ENCODE measurements at places on chromosomes 1 and 21.

GRCh38 chr1:19824541-19824940, 9.5 kb upstream of the RNF186 start:
- DNase-seq, result no peak

DNA sequence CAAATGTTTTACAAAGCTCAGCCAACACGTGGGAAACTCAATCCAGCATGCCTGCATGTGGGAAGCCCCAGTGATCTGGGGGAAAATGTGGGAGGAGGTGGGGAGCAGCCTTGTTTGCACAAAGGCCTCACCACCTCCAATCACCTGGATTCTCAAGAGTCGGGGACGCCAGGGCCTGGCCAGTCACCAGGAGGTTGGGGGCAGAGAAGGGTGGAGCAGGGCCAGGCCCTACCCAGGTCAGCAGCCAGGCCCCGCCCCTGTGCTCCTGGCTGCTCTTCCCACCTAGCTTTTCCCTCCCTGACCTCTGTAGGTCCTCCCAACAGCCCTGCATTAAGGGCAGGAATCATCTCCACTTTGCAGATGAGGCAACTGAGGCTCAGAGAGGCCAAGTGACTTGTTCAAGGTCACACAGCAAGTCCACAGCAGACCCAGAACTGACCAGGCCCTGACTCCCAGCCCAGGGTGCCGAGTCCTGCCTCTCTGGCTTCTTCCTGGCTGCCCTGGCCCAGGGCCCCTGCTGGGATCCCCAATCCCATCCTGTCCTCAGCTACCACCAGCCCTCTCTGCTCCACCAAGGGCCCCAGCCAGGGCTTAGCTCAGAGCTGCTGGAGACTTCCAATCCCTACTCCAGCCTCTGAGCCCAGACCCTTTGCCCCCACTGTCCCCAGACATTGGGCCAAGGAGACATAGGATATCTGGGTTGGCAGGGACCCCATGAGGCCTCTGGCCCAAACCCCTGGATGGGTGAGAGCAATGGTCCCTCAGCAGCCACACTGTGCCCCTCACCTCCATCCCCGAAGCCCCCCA, 508.6 kb downstream of the PTPRU start:
- no peak for DNase-seq

DNA sequence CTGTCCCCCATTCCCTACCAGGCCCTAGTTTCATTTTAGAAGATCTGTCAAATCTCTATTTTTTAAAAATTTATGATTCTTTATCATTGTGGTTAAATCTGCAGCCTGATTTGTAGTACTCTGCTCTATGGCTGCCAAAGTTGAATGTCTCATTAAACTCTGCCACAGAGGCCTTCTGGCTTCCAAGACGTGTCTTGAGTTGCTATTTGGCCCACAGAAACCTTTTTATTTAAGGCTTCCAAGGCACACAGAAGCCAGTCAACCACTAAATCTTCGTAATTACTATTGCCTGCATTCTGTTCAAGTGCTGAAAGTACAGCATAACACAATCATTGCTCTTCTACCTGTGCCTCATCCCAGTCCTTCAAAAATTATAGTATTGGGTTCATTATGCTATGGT, 971.0 kb downstream of the NCAM2 start:
- DNase-seq, result no peak

GRCh38 chr1:29437946-29438345, 201.6 kb downstream of the PTPRU start:
- DNase-seq, result no peak

DNA sequence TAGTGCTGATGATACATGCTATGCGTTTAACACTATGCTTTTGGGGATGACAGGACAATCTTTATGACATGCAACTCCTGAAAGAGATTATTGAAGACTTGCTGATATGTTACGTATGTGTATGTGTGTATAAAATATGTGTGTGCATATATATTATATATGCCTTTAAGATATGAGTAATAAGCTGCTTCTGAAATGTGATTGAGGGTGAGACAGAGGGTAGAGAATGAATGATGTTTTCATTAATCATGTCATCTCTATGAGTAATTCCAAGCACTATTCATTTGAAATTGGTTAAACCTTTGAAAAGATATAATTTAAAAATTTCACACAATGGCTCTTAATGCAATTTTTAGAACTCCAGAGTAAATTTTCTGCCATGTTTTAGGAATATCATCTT, 5.8 kb downstream of the BCL9 start:
- no peak for DNase-seq

DNA sequence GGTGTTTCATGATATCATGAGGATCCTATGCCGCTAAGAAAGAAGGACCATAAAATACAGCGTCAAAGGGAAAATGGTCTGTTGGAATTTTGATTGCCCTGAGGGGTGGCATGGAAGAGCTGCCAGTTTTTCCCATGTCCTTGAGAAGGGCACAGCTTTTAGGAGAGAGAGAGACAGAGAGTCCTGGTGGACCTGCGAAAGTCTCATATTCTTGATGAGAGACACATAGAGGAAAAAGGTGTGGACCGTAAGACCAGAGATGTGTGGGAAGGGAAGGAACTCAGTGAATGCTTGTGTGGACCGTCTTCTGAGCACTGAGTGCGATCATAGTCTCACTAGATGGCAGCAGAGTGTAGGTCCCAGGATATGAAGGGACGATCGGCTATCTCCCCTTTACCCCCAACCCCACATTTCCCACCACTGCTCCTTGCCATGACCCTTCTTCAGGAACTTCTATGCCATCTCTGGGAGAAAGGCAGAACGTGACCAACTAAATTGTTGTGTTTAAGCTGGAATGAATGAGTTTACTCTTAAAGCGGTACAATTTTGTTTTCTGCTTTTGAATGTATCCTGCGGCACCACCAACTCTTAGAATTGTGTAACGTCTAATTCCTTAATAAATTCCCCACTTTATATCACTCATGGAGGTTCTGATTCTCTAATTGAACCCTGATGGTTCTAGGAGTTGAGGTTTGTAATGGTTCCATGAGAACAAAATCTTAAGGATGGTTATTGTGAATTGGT, 117.7 kb downstream of the CTH start:
- DNase-seq, result no peak

- DNase-seq, result no peak
These were observed 15.5 kb upstream of the PPP1R15B start for GRCh38 chr1:204426971-204427701.

- DNase-seq, result no peak
These were observed 10.5 kb upstream of the SPRR4 start for GRCh38 chr1:152959801-152960451.

- no peak for DNase-seq
These were observed 10.6 kb downstream of the GFI1 start for GRCh38 chr1:92476071-92476631.

DNA sequence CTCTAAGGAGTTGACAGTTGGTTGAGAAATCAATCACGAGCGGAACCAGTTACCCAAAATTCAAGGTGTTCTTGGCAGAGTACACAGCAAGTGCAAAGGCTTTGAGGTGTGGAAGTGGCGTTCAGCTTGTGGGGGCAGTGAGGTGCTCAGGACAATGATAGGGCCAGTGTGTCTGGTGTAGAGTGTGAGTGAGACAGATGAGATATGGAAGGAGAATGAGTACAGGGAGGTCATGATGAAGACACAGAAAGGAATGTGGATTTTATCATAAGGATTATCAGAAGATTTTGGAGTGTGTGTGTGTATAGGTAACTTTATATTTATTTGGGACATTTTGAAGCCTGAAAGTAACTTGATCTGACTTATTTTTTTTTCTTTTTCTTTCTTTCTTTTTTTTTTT, 40.9 kb downstream of the IFI44 start:
- DNase-seq, result no peak

DNA sequence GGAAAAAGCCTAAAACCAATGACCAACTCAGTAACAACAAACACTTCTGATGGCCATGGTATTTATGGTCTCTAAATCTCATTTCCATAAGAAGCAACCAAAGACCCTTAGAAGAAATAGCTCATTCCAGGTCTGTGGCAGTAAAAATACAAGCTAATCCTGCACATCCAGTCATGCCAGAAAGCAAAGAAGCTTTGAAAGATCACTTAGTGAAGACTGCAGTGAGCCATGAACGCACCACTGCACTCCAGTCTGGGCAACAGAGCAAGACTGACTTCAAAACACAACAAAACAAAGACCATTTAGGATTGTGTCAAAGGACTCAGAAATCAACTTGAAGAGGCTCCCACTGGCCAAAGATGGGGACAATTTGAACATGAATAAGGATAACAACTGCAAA, 18.4 kb upstream of the ELK4 start:
- DNase-seq, result no peak

DNA sequence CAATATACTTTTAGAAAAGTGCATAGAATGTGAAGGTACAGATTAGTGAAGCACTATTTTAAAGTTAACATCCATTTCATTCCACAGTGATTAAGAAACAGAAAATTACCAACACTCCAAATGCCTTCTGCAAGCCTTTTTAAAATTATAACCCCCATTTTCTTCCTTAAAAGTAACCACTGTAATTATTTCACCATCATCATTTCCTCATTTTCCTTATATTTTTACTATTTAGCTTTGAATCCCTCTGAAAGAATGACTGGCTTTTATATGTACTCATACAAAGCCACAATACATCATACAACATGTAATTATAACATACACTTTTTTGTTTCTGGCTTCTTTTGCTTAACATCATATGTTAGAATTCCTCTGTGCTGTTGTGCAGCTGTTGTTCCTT, 6.5 kb upstream of the NEGR1 start:
- DNase-seq, result no peak

DNA sequence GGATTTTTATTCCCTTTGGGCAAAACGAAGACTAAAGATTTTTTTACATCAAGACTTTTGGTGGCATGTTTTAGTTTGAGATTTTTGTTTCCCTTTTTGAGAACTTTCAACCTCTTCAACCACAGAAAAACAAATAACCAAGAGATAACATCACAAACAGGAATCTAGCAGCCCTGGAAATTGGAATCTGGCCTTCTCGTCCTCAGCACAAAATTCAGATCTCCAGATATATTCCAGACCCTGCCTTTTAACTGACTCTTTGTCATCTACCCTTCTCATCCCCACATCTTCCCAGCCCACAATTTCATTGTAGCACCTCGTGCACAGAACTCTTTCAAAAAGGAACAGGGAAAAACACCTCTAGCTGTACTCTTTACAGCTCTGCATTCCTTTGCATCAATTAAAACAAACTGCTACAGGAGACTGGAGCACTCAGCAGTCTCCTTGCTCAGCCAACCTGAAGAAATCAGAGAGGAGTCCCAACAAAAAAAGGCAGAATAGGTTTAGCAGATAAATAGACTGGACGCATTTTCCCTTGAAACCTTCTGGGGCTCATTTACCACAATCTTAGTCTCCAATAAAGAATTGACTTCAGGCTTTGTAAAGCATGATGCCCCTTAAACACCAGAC, 251.0 kb downstream of the TTLL7 start:
- no peak for DNase-seq

DNA sequence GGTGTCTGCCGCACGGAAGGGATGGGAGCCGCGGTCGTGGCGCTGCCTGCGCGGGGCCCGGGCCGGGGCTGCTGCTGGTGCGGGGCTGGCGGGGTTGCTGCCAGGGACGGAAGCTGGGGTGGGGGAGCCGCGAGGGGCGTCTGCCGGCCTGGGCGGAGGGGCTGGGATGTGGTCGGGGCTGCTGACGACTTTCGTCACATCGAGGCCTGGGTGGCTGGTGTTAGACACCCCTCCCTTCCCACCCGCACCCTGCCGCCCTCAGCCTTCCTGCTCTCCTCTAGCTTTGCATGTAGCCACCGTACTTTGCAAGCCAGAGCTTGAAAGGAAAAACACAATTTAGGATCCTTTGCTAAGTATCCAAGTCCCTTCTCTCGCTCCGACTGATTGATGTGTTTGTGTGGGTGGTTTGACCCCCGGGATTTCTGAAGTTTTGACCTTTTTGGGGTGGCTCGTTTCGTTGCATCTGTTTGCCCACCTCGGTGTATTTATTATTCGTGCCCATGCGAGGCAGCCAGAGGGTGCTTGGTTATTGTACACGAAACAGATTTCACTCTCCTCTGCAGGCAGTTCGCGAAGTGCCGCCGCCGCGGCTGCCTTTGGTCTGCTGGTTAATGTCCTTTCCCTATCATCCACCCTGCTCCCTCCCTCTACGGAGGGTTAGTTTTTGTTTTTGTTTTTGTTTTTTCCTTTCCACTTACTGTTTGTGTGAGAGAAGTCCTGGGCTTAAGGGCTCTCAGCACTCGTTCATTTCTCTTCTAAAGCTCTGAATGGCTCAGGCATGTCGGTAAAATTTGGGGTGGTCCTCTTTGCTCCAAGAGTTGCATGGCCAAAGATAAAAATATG, 868 bp downstream of the C1orf21 start:
- DNase-seq, result no peak

GRCh38 chr21:29245104-29245643, 53.5 kb upstream of the BACH1 start:
- no peak for DNase-seq

DNA sequence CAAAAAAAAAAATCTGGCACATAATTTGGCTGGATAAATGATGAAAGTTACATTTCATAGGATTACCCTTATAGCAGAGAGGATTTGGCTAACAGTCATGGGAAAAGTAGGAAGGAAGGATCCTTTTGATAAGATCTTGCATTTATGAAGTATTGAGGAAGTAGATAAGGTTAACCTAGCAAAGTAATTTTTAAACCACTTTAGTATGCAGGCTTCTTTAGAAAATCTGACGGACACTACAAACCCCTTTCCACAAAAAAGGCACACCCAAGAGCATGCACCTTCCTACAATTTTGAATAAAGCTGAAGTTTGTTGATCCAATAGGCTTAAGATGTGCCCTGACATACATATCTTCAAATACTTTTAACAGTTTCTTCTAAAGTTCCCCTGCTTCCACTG, 275.2 kb downstream of the GRIK1 start:
- no peak for DNase-seq

DNA sequence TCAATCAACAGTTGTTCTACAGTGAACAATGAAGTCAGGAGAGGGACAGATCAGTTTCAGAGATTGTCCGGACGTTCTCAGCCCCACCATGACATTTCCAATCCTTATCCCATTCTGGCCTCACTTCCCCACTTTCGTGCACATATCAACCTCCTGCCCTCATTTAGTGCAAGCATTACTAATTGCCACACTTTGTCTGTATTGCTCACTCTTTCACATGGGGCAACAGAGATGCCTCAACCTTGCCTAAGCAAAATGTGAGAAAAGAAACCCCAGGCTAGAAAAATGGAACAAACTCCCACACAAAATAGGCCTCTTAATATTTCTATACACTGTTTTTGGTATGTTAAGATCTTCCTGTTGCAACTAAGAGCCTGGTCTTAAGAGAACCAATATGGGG, 8.9 kb upstream of the RGS1 start:
- DNase-seq, result no peak

Measured in SHP77 treated with DMSO at 0.1 percent for 48 hours (cell line).